ENCODE measurements at places on chromosomes 5 and 9.

DNA sequence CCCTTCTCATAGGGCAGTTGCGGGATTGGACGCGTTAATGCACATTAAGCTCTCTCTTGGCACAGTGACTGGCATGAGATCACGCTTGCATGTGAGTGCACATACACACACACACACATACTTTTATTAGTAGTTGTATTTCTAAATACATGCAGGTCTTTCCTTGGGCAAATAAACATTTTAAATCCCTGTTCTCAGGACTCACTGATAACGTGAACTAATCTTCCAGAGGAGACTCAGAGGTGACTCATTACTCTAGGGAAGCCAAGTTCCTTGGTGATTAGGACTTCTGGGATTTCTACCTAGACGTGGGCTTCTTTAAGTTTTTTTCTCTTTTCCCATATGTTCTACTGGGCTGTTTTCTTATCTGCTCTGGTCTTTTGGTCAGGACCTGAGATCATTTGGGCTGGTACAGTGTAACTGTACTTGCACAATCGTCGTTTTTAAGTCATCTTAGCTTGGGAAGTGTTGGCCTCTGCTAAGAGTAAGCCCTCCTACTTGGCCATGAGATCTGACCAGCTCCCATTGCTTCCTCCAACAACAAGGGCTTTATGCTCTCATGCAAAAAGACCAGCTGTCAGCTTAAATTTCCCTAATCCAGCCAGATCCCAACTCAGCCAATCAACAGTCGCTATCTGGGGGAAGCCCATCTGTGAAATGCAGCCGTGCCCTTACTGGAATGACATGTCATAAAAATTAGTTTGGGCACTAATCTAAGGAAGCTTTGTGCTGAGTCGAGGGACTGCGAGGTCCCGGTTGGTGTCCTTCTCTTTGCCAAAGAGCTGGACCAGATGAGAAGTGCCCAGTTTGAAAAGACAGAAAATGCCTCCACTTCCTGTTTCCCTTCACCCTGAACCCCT, 176.4 kb upstream of the ANKRD55 start:
- peak; percentile 58 for DNase-seq

- no peak for DNase-seq
These were observed 8.7 kb downstream of the PHYKPL start for GRCh38 chr5:178223828-178224335.

GRCh38 chr5:10708189-10708944, 52.7 kb downstream of the DAP start:
- no peak for DNase-seq

DNA sequence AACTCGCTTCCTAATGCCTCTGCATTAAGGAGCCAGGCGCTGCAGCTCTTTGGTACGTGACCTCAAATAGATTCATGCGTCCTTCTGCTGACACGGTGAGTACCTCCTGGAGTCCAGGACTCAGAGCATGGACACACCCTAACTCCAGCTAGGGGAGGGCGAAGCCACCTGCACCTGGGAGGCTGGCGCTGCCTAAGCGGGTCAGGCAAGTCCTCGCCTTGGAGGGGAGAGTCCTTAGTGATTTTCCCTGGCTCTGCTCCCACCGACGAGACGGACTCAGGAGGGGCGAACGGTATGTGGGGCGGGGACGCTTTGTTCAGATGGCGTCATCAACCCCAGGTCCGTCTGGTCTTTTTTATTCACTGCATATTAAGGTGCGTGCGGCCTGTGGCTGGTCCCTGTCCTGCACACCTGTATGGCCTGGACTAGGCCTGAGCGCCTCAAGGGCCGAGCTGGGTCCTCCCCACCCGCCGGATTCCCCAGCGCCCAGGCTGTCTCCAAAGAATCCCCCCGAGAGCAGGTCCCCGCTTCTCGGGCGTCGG, 50.3 kb downstream of the NSUN2 start:
- DNase-seq, result no peak

GRCh38 chr9:70013598-70014196, 30.0 kb upstream of the MAMDC2 start:
- peak; percentile 29 for DNase-seq

GRCh38 chr5:137450759-137451158, 48.4 kb downstream of the SPOCK1 start:
- DNase-seq, result no peak

GRCh38 chr9:19231904-19232822, 1.7 kb downstream of the DENND4C start:
- no peak for DNase-seq

DNA sequence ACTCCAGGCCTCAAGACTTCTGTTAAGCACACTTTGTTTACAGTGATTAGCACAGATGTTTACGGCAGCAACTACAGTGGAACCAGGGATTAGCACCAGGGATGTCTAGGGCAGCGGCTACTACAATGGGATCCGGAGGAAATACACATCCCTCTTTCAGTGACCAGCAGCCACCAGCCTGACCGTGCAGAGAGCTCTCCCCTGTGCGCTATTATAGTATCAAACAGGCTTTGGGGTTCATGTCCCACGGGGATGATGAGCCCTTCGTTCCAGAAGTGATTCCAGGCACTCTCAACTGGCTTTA, 21.5 kb downstream of the GFPT2 start:
- DNase-seq, result no peak

DNA sequence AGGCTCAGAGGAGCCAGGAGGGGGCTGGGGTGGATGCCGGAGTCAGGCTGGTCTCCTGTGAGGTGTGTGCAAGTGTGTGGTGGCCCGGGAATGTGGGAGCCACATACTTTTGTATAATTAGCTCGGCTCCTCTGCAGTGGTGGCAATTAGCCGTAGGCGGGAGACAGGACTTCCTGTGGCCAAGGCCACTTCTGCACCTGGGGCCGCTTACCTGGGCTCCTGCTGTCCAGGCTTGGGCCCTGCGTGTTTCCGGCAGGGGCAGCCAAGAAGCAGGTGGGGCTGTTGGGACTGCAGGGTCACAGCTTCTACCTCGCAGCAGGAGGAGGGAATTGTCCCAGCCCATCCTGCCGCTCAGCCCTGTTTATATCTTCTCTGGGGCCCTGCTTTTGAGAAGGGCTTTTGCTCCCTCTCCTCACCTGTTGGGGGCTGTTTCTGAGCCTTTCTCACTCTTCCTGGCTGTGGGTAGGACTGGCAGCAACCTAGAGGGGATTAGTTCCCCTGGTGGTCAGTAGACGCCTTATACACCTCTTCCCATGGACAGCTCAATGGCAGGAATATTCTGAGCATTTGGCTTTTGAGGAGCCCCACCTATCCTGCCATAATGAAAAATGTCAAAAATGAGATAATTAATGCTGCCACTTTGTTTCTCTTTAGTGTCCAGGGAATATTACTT, 145.4 kb upstream of the PITX1 start:
- no peak for DNase-seq

- no peak for DNase-seq
These were observed 47.9 kb upstream of the MYO10 start for GRCh38 chr5:16983972-16984371.

GRCh38 chr9:25177858-25178257, 500.4 kb downstream of the TUSC1 start:
- no peak for DNase-seq

Measured in HFFc6 (cell line).